Hematopoietic multipotent progenitor cell treated with erythropoietin and hydrocortisone succinate and interleukin-3 and kit ligand, for 4 days (in vitro differentiated cells): ENCODE measurements at places on chromosomes 11 and 22.
A peak's percentile ranks its signal among the peaks of the same experiment; 100 is the strongest.

DNA sequence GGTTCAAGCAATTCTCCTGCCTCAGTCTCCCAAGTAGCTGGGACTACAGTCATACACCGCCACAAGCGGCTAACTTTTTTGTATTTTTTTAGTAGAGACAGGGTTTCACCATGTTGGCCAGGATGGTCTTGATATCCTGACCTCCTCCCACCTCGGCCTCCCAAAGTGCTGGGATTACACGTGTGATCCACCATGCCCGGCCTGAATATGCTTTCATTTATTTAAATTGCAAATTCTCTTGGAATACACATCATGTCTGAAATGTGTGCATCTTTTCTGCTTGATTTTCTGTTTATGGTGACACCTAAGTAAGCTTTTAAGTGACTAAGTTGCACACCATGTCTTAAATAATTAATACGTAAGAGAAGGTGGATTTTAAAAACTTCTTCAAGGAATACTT, 31.7 kb downstream of the IZUMO1R start:
- no peak for DNase-seq

GRCh38 chr11:114398303-114398920, 1.9 kb downstream of the C11orf71 start:
- no peak for DNase-seq

DNA sequence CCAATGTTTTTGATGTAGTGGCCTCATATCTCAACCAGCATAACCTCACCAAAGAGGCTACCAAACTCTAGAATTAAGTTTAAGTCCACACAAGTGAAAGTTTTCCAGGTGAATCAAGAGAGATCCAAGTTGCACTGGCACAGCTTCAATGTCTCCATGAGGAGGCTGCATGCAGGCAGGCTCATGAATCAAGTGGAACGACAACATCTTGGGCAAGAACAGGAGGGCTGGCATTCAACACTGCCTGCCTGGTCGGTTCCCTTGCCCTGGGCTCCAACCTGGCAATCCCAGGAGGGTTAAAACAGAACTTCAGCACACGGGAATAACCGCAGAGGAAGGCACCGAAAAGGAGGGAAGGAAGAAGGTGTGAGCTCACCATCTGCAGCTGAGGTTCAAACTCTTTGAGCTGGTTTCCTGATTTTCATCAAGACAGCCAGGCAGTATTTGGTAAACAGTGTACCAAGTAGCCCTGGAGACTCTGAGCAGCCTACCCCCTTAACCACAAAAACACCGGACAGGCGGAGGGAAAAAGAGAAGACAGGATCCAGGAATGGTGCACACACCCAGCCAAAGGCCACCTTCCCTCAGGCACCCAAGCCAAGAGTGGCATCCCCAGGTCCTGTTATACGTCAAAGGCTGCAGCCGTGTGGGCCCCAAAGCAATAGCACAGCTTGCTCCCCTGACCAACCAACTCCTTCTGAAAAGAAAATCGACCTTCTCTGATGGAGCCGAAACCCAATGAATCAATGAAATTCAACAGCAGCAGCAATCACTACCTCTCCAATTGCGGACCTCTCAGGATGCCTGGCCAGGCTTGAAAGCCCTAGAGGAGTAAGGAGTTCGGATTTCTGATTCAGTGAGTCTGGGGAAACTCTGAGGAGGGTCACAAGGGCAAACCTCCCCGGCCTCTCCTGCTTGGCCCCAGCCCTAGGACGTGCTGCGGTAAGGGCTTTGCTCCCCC, 1.3 kb downstream of the PACSIN2 start:
- DNase-seq, result peak; percentile 41

DNA sequence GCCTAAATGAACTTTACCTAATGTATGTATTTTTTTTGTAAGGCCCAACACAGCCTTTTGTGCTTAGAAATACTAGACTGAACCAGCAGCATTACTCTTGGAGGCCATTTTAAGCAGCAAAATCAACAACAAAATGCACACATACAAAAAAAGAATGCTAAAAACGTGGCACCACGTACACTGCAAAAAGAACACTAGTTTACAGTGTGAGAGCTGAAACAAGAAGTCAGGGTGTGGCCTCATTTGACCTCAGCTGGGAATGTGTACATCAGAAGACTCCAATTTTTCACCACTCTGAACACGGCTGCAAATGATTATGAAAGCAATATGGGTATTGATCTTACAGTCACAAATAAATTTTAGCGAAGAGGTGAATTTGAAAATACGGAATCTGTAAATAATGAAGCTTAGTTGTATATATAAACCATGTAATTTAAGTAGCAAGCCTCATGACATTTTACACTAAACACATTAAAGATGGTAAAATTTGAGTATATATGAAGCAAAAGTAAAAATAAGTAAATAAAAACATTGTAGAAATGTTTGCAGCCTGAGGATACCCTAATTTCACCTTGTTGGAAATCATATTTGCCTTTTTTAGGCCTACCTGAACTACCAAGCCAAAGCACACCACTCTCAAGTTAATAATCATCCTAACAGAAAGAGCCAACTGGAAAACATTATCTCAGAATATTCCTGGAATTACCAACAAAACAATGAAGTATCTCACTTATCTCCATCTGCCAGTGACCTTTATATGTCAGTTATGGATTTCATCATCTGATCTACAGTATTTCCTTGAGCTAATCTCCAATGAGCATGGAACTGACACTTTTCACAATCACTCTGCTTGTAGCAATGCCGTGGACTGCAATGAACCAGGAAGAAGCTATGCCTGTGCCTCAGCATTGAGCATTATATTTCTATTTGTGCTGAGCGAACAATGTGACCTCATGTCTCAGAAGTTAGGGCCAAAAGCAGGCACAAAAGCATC, 319.5 kb upstream of the FAT3 start:
- DNase-seq, result peak; percentile 0

- no peak for DNase-seq
Measured at GRCh38 chr11:20007386-20007785, 152.9 kb downstream of the DBX1 start.

DNA sequence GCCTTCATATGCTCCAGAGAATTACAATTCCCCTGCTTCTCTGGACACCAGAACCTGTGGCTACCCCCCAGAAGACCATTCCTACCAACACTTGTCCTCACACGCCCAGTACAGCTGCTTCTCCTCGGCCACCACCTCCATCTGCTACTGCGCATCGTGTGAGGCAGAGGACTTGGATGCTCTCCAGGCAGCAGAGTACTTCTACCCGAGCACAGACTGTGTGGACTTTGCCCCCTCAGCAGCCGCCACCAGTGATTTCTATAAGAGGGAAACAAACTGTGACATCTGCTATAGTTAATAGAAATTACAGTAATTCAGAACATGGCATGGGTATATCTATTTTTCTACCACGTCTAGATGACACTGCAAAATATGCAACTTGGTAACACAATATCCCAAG, 9.8 kb downstream of the POU2AF3 start:
- no peak for DNase-seq

GRCh38 chr11:77217156-77217555, 84.3 kb downstream of the GDPD4 start:
- no peak for DNase-seq

DNA sequence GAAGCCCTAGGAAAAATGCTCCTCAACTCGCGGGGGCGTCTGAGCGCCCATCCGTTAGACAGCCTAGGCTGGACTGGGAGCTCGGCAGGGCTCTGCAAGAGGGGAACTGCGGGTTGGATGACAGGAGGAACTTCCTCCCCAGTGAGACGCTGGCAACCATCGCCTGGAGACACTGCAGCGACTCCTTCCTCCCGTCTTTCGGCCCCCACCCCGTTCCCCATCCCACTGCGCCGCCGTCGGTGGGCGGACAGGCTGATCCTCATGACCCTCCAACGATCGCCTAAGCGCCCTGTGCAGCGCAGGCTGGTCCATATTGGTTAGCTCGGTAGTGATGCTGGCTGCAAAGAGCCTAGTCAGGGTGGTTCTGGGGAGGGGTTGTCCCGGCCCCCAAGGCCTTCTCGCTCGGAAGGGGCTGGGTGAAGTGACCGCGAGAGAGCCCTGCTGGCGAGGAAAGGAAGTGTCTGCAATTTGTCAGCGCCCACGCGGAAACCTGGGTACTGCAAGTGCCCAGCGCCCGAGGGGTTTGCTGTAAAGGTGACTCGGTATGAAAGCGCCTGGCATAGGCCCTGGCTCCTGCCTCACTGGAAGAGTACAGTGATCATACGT, 638 bp downstream of the NRGN start:
- peak; percentile 71 for DNase-seq

DNA sequence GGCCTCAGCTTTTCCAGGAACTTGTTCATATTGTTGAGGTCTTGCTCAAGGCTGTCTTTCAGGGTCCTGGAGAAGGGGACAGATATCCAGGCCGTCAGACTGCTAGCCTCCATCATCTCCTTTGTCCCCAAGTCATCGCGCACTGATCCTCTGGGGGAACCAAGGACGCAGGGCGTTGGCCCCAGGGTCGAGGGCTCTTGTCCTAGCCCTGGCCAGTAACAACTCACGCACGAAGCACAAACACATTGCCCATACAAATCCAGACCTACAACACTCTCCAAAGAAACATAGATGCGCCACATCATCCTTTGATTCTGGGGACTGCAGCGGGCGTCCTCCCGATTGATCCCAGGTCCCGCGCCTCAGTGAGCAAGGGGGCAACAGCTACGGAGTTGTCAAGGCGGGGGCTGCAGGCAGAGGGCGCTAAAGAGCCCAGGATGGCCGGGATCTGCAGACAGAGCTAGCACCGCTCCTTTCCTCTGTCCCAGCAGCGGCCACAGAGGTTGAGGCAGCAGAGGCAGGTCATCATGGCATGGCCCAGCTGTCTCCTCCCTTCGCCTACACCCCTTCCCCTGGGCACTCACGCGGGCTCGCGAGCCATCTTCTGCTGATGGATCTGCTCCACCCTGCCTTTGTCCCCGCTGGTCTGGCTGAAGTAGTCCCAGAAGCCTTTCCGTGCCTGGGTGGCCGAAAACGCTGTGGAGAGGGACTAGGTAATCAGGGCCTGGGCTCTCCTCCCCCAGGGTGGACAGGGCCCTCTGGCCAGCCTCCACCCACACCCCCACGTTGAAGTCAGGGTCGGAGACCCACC, 472 bp downstream of the APOA5 start:
- DNase-seq, result peak; percentile 86

DNA sequence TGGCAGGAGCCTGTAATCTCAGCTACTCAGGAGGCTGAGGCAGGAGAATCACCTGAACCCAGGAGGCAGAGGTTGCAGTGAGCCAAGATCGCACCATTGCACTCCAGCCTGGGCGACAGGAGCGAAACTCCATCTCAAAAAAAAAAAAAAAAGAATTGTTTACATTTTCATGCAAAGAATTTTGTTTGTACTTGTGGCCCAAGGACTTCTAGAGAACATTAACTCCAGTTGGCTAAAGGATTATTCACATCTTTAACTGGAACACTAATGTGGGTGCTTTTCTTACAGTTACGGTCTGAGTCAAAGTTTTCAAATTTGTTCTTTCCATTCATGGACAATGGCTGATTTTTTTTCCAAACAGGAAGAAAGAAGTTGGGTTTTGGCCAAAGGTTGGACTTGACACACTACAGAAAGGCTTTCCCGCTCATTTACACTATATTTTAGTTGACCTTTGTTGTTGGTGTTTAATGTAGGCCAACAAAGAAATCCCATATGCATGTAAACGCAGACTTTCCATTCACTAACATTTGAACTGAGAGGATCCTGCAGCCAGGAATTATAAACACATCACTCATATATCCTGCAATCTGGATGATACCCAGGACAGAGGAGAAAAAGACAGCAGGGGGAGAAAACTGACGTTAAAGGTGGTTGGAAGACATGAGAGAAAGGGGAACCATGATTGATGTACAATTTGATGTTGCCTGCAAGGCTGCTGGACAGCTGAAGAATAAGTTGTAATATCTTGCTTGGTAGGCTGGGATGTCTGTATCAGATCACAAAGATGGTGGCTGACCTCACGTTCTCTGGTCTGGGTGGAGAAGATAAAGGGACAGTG, 13.1 kb downstream of the POU2AF1 start:
- DNase-seq, result no peak

- no peak for DNase-seq
Measured at GRCh38 chr11:77112641-77113381, 10.2 kb downstream of the OMP start.

GRCh38 chr22:43734370-43735150, 77.5 kb downstream of the EFCAB6 start:
- DNase-seq, result no peak

DNA sequence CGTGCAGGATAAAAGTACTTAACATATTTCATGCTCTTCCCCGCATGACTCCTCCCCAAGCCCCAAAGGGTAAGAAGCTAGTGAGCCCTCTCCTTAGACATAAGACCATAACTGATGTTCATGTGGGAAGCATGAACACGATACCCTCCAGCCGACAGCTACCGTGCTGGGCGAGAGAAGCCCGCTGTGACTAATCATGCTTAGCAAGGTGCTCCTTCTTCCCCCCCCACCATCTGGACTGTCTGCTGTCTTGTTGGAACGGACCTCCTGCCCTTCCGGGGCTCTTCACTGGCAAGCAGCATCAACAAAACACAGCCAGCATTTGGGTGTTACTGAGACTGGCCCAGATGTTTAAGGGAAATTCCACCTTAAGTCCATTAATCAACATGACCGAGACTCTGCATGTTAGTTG, 200.6 kb downstream of the DBX1 start:
- DNase-seq, result no peak
